ENCODE measurements at places on chromosomes 3 and 15.

- no peak overlapping the region for H3K27ac ChIP-seq
- peaks cover 3% of the 10 kb centered on the region for H3K27me3 ChIP-seq
- H3K4me1 ChIP-seq, result no peaks in the 10 kb centered on the region
- DNase-seq, result no peak
- no peaks in the 10 kb centered on the region for H3K36me3 ChIP-seq
Measured at GRCh38 chr15:83410532-83410931, 36.6 kb upstream of the SH3GL3 start.

DNA sequence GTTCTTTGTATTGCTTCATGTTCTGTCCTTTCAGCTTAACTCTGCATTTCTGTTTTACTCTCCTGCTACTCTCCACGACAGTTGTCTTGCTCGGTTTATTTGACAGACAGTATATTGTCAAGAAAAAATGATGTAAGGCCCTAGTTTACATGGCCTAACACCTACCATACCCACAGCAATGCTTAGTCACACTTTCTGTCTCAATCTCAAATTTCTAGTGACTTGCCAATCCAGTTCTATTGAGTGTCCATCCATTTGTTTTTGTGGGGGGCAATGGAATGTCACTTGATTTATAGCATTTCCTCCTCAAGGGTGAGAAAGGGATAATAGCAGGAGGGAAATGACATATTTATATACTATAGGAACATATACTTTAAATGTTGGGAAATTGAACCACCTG is 676.2 kb downstream of the NAALADL2 start:
- H3K27me3 ChIP-seq, result no peaks in the 10 kb centered on the region
- no peak for DNase-seq
- no peaks in the 10 kb centered on the region for H3K36me3 ChIP-seq
- H3K4me1 ChIP-seq, result no peaks in the 10 kb centered on the region
- H3K27ac ChIP-seq, result no peak overlapping the region
- H3K4me3 ChIP-seq, result no peak overlapping the region

DNA sequence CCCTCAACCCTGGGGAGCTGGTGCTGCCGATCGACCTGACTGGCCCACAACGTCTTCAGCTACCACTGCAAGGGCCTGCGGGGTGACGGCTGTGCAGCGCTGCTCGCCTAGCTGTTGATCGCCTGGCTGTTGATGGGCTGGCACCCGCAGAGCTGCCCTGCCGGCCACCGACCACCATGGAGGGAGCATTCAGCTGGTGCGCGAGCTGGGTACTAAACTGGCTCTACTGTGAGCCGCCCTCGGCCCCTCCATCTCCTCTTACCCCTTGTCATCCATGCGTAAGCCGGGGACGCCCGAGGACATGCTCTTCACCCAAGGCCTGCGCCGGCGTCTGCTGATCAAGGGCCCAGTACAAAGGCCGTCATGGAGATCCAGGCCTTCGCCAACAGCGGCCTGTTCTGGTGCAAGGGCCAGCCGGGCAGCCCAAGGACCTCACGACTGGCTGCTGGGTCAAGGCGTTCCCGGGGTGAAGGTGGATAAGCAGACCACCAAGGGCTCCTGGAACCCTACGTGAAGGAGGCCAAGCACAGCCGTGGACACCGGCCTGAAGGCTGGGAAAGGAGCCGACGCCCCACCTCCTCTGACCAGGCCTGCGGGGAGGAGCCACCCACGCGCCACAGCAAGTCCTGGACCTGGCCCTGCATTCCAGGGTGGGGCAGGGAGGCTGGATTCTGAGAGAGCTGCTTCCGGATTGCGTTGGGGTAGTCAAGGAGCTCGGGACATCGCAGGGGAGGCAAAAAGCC is 46.9 kb downstream of the SFMBT1 start:
- no peak overlapping the region for H3K4me3 ChIP-seq
- DNase-seq, result no peak
- H3K27ac ChIP-seq, result no peak overlapping the region
- H3K4me1 ChIP-seq, result no peaks in the 10 kb centered on the region
- no peaks in the 10 kb centered on the region for H3K27me3 ChIP-seq

GRCh38 chr3:149705416-149705815 is 46.9 kb downstream of the COMMD2 start:
- no peaks in the 10 kb centered on the region for H3K36me3 ChIP-seq
- H3K4me1 ChIP-seq, result no peaks in the 10 kb centered on the region
- H3K27me3 ChIP-seq, result no peaks in the 10 kb centered on the region
- DNase-seq, result no peak
- no peak overlapping the region for H3K27ac ChIP-seq

DNA sequence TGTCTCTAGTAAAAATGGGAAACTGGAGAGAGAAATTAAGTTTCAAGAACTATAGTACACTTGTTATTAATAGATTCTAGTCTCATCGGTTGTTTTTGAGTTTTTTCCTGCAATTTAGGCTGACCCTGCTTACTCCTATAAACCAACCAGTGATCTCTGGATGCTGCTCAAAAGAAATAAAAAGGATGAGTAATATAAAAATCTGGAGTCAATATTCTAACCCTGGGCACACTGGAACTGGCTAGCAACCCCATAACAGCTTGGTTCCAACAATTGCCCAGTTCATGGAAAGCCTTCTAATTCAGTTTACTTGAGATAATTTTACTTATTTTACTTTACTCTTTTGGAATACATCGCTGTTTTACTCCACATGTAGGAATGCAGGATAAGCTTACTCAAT is 211.6 kb downstream of the GBE1 start:
- H3K4me3 ChIP-seq, result no peak overlapping the region
- H3K36me3 ChIP-seq, result no peaks in the 10 kb centered on the region
- H3K4me1 ChIP-seq, result no peaks in the 10 kb centered on the region

DNA sequence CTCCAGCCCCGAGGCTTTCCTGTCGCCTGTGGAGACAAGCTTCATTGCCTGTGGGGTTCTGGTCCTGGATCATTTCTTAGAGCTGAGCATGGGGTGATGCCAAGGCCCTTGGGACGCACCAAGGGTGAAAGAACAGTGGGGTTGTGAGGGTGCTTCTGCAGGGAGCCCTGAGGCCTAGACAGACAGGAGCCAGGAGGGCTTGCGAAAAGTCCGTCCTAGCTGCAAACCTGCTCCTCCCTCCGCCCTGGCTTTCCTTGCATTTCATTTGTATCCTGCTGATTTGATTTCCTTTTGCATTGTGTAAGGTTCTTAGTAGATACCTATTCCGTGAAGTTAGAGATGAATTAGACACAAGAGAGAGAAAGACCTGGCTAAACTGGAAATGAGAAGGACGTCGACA is 286.9 kb upstream of the C2CD4B start:
- no peaks in the 10 kb centered on the region for H3K36me3 ChIP-seq
- no peak overlapping the region for H3K27ac ChIP-seq
- H3K4me3 ChIP-seq, result no peak overlapping the region
- H3K27me3 ChIP-seq, result peaks cover 6% of the 10 kb centered on the region
- H3K4me1 ChIP-seq, result no peaks in the 10 kb centered on the region

- no peaks in the 10 kb centered on the region for H3K4me1 ChIP-seq
- no peaks in the 10 kb centered on the region for H3K27me3 ChIP-seq
- no peak for DNase-seq
- no peaks in the 10 kb centered on the region for H3K36me3 ChIP-seq
- no peak overlapping the region for H3K27ac ChIP-seq
- H3K4me3 ChIP-seq, result no peak overlapping the region
Measured at GRCh38 chr3:69647081-69647480, 92.2 kb upstream of the MITF start.

DNA sequence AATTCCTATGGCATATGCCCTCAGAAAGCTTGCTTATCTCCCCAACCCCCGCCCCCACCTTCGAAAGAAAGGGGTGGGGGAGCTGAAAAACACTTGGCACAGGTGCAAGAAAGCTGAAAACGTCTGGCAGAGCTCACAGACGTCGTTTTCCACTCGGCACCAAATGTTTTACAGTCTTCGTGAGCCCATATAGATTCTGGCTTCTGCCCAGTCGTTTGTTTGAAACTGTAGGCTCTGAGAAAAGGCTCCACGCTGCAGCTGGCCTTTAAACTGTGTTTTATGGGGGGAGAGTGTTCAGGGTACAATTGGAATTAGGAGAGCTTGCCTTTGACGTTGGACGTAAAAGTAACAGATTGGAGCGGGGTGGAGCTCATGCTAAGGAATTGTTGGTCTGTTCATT is 130.3 kb downstream of the MDFIC2 start:
- H3K36me3 ChIP-seq, result no peaks in the 10 kb centered on the region
- no peaks in the 10 kb centered on the region for H3K4me1 ChIP-seq
- H3K4me3 ChIP-seq, result no peak overlapping the region
- H3K27ac ChIP-seq, result no peak overlapping the region

- no peaks in the 10 kb centered on the region for H3K36me3 ChIP-seq
- no peaks in the 10 kb centered on the region for H3K4me1 ChIP-seq
- no peak overlapping the region for H3K27ac ChIP-seq
- peaks cover 22% of the 10 kb centered on the region for H3K27me3 ChIP-seq
- DNase-seq, result no peak
Measured at GRCh38 chr15:92384381-92384780, 9.3 kb upstream of the ST8SIA2 start.

DNA sequence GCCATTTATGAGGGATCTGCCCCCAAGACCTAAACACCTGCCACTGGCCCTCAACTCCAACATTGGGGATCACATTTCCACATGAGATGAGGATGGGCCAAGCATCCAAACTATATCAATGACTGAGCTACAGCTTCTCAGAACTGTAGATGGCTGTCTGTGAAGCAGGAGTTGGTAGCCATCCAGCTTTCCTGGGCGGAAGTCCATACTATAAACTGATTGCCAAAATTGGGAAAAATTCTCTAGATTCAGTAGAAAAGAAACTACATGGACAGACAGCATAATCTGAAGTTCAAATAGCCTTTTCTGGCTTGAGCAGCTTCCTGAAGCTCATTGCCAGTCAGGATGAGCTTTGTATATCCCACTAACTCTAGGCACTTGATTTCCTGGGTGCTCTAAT is 214.7 kb upstream of the ZBTB20 start:
- H3K27ac ChIP-seq, result no peak overlapping the region
- no peak overlapping the region for H3K4me3 ChIP-seq
- no peak for DNase-seq
- no peaks in the 10 kb centered on the region for H3K36me3 ChIP-seq
- no peaks in the 10 kb centered on the region for H3K27me3 ChIP-seq

DNA sequence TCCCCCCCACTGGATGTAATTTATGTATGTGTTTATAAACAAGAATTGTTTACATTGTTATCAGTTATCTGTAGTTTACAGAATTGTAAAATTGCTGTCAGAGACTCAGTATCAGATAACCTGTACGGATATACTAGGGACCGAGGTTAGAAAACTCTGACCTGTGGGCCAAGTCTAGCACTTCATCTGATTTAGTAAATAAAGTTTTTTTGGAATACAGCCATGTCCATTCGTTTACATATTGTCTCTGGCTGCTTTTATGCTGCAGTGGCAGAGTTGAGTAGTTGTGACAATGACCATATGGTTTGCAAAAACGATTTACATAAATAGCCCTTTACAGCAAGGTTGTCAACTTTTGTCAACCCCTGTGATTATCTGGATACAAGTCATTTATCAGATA is 52.6 kb downstream of the LRRC28 start:
- no peaks in the 10 kb centered on the region for H3K27me3 ChIP-seq
- H3K36me3 ChIP-seq, result no peaks in the 10 kb centered on the region
- H3K4me3 ChIP-seq, result no peak overlapping the region
- no peak overlapping the region for H3K27ac ChIP-seq

- H3K27me3 ChIP-seq, result no peaks in the 10 kb centered on the region
- H3K27ac ChIP-seq, result no peak overlapping the region
- H3K4me1 ChIP-seq, result peaks cover 10% of the 10 kb centered on the region
- H3K4me3 ChIP-seq, result no peak overlapping the region
Measured at GRCh38 chr3:193971261-193971751, 164.6 kb upstream of the HES1 start.

- H3K27ac ChIP-seq, result no peak overlapping the region
- H3K36me3 ChIP-seq, result no peaks in the 10 kb centered on the region
- no peak overlapping the region for H3K4me3 ChIP-seq
- peaks cover 7% of the 10 kb centered on the region for H3K27me3 ChIP-seq
- DNase-seq, result no peak
- H3K4me1 ChIP-seq, result no peaks in the 10 kb centered on the region
Measured at GRCh38 chr15:26134152-26134551, 271.0 kb upstream of the ATP10A start.

DNA sequence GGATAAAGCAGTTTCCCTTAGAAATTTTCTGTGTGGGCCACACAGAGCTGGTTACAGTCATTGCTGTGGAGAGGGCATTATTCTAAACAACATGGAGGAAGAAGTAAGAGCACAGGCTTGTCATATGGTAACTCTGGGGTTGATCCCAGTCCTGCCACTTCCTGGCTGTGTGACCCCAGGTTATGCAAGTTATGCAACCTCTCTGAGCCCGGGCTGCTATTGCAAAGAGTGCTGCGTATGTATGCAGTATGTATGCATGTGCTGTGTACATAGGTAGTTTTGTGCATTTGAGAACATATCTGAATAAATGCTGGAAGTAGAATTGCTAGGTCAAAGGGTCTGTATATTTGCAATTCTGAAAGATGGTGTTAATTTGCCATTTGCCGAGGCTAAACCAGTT is 9.2 kb downstream of the SPSB4 start:
- DNase-seq, result no peak
- no peaks in the 10 kb centered on the region for H3K36me3 ChIP-seq
- H3K4me1 ChIP-seq, result no peaks in the 10 kb centered on the region
- peaks cover 7% of the 10 kb centered on the region for H3K27me3 ChIP-seq
- H3K4me3 ChIP-seq, result no peak overlapping the region

DNA sequence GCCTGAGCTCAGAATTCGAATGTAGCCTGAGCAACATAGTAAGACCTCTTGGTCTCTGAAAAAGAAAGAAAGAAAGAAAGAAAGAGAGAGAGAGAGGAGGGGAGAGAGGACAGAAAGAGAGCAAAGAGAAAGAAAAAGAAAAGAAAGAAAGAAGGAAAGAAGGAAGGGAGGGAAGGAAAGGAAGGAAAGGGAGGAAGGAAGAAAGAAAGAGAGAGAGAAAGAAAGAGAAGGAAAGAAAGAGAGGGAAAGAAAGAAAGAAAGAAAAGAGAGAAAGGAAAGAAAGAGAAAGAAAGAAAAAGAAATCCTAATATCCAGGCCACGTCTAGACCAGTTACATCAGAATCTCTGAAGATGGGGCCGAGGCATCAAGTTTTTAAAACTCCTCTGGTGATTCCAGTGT is 50.7 kb downstream of the PPM1L start:
- H3K36me3 ChIP-seq, result no peaks in the 10 kb centered on the region
- H3K4me1 ChIP-seq, result peaks cover 7% of the 10 kb centered on the region
- H3K27me3 ChIP-seq, result no peaks in the 10 kb centered on the region
- no peak overlapping the region for H3K27ac ChIP-seq
- no peak for DNase-seq

DNA sequence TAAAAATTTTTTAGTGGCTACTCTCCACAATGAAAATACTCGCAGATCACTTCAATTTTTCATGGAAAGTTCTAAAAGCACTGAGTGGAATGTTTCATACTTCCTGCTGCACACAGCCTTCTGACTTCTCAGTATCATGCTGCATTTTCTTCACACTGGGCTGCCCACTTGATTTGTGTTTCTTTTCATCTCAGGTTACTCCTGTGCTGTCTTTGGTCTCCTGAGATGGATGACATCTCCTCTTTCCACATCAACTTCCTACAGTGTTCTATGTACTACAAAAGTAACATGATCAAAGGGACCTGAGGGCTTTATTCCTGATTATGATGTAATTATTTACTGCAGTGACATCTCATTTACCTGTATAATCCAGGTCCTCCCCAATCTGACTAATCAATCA is 927.7 kb downstream of the ROBO2 start:
- H3K27me3 ChIP-seq, result no peaks in the 10 kb centered on the region
- no peaks in the 10 kb centered on the region for H3K4me1 ChIP-seq
- no peak for DNase-seq
- H3K4me3 ChIP-seq, result no peak overlapping the region
- H3K36me3 ChIP-seq, result no peaks in the 10 kb centered on the region

- H3K36me3 ChIP-seq, result no peaks in the 10 kb centered on the region
- no peak overlapping the region for H3K4me3 ChIP-seq
Measured at GRCh38 chr3:155745795-155746550, 1.1 kb upstream of the PLCH1 start.

- no peaks in the 10 kb centered on the region for H3K27me3 ChIP-seq
- H3K36me3 ChIP-seq, result no peaks in the 10 kb centered on the region
- H3K4me3 ChIP-seq, result no peak overlapping the region
- no peak for DNase-seq
- no peak overlapping the region for H3K27ac ChIP-seq
Measured at GRCh38 chr3:12724794-12725193, 34.3 kb downstream of the TMEM40 start.
